ENCODE measurements at places on chromosomes 6 and 20.

- no peak for DNase-seq
Measured at GRCh38 chr20:57683287-57683686, 26.5 kb downstream of the PMEPA1 start.

DNA sequence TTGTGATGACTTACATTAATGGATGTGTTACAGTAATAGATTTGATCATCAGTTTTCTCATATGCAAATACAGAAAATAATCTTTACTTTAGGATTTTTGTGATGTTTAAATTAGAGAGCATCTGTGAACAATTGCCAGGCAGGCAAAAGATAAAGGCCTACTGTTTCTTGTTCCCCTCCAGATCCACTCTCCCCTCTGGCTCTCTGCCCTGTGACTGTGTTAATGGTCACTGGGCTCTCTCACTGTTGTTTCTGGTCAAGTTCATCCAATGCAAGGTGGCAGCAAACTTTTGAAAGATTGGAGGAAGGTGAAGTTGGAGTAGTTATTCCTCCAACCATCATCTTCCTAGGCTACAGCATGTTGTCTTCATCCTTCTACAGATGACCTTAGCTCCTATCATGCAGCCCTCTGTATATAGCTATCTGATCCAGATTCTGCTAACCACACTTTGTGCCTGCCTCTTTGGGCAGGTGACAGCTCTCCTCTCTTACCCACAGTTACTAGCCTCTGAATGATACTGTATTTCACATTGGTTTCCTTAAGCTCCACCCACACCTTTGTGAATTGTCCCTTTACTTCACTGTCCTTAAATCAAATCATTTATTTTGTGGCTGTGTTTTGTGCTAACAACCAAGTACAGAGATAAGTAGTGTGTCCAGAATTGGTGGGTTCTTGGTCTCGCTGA lies 48.9 kb upstream of the ARG1 start:
- DNase-seq, result no peak

DNA sequence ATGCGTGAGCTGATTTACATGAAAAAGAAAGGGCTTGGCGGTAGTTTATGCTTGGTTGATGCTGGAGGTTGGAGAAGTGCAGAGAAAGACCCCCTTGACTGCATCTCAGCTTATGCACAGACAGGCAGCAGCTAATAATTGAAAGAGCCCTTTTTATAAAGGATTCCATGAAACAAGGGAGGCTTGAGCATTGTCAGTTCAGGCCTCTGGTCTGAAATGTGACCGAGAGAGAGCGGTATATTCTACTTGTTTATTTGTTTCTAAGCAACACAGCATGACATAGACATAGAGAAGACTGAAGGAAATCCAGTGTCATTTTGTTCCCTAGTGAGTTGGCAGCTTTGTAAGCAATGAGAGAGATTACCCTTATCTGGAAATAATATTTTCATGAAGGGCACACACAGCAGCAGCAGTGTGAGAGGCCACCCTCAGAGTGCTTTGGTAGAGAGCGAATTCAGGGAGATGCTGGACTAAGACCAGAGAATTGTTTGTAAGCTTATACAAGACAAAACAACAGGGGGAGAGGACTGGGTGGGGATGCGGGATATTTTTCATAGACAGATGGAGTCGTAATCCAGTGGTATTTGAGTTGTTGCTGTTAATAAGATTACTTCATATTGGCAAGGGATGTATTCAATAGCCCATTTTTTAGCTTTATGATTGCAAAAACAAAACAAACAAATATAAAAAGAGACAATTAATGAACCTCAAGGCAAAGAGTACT lies 34.6 kb upstream of the LAMA2 start:
- no peak for DNase-seq

DNA sequence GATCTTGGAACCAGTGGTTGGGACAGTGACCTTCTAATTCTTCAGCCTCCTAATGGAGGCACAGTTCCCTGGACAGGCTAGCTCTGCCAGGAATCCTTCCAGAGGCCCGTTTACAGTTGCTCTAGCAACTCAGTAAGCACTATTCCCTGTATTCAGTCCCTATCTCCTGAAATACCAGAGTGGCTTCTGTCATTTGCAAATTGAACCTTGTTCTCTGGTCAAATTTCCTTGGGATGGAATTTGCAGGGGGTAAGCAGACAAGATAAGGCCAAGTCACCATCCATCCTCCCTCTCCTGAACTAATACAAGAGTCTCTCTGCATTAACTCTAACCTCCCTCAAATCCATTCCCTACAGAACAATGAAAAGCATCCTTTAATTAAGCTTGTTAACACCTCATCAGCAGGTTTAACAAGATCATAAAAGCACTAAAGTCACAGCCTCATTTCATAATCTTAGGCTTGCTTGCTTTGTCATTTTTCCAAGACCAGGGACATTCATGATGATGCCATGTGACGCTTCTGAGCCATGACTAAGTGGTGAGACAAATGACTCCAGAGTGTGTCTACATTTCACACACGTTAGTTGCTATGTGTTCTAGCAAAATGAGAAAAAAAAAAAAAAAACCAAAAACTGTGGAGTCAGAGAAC lies 37.1 kb downstream of the SLC22A23 start:
- peak; percentile 2 for DNase-seq

DNA sequence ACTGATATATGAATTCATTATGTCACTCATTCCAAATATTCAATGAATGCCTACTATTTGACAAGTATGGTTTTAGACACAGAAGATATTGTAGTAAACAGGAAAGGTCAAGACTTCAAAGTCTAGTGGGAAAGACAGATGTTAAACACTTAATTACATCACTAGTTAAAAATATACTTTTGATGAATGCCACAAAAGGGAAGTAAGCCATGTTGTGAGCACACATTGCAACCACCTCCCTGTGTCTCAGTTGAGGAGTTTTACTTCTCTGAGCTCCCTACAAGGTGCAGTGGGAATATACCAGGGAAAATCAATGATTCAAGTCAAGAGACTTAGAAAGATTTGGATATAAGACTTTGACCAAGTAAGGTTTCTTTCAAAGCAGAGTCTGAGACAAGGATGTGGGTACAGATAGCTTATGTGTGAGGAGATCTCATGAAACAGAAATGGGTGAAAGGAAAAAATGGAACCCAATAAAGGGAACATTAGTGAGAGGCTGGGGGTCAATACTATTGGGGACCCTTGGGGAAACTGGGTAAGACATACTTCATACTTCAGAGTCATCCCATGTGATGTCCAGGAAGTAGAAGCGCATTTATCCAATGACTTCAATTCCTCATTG lies 503.7 kb downstream of the KIF16B start:
- no peak for DNase-seq

GRCh38 chr6:34096814-34097213 lies 49.1 kb downstream of the GRM4 start:
- DNase-seq, result no peak

DNA sequence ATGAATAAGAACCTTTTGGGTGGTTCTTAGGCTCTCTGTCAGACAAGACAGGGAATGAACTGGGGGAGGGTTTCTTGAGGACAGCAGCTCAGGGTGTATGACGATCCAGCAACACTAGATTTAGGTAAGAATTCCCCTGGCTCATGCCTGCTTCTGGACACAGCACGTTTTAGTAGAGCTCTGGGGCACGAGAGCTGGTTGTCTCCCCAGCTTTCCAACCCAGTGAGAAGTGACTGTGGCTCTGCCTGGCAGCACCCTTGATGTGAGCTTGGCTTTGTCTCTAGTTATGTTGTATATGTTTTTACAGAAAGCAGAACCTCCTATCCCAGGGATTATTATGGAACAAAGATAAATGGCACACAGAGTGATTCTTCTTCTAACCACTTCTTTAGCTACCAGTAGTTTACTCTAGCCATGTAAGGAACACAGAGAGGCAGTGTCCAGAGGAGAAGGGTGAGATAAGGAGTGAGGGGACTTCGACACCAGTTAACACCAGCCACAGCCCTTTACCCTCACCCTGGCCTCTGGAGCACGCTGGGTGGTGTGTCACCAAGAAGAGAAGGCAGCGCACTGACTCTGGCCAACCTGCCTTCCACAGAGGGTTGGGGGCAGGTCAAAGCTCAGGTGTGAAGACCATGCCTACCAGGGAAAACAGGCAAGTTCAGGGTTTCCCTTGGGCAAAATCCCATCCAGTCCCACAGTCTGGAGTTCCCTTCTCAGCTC lies 3.9 kb downstream of the APOBEC2 start:
- DNase-seq, result no peak

DNA sequence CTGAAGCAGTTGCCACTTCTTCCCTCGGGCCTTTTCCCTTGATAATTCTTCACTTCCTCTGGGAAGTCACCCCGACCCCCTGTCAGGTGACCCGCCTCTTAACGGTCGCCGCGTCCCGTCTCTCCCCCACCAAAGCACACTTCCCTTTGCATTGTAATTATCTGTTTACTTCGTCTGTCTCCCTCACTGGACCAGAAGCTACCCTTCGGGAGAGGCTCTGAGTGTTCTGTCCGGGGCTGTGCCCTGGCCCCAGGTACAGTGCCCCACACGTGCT lies 771 bp upstream of the SNAI1 start:
- no peak for DNase-seq

DNA sequence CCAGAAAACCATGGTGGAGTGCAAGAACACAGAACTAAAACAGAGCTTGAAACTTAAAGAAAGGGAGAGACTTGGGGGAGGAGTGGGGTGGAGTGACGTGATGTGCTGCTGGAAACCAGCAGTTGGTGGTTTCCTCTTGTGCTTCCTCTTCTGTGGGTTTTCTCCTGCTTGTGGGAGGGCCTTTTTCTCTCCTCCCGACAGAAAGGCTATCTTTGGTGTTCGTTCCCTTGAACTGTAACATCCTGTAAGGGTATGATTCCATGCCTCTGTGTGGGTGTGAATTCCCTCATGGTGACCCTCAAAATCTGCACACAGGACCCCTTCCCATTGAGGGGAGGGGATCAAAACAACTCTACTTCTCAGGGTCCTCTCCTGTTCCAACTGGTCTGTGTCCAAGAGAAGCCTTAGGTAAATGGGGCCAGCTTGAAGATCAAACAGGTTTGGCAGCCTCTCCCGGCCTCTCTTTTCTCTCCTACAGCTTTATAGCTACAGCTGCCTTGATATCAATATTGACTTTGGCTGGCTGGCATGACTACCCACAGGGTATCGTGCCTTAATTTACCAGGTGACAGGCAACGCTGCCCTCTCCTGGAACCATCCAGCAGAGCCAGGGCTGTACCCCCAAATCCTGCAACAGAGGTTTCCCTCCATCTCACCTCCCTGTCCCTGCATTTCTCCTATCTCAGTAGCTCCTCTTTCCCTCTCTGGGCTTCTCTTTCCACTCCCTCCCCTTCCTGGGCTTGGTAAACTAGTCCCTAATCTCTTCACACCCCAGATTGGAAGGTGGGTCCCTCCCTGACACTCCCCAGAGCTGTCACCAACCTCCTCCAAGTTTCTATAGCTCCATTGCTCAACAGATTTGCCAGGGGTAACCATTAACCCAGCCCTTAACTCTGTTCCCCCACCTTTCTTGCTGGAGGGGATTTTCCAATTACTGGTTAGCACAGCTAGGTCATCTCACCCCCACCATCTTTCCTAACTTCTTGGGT lies 1.5 kb upstream of the MSH5 start:
- peak; percentile 86 for DNase-seq

GRCh38 chr6:97697456-97697855 lies 414.4 kb upstream of the MMS22L start:
- DNase-seq, result no peak

DNA sequence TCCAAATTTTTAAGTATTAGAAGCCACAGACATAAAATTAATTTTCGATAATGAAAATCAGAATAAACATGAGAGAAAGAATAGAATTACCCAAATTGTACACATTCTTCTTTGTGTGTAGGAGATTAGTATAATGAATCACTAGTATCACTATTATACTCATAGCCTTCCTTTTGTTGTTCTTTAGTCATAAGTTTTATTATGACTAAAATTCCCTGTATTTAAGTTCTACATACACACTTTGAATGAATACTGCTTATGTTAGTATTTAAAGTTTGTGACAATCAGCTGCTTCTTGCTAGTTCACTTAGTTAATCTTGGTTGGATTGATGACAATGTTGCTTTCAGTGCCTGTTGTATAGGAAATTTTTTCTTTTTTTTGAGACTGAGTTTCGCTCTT lies 72.7 kb downstream of the CCDC170 start:
- no peak for DNase-seq

- DNase-seq, result no peak
Measured at GRCh38 chr20:64156886-64157875, 7.1 kb upstream of the MYT1 start.

DNA sequence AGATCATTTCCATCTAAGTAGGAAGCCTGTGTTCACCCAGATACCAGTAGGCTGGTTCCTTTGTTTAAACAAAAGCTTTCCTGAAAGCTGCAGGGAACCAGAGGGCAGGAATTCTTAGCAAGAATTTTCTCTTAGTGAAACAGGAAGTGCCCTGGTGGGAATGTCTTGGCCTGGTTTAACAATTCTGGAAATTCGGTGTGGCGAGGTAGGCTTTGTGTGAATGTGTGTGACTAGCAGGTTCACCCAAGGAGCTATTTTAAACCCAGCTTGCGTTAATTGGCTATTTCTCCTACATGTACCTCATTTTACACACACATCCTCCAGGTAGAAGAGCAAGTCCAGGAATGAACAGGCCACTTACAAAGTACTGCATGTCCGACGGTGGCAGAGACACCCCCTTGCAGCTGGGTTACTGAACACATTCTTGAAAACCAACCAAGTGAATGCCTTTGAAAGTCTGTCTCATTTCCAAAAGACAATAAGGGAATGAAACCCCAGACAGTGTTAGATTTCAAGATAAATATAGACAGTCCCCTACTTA lies 64.6 kb downstream of the GFOD1 start:
- DNase-seq, result no peak

DNA sequence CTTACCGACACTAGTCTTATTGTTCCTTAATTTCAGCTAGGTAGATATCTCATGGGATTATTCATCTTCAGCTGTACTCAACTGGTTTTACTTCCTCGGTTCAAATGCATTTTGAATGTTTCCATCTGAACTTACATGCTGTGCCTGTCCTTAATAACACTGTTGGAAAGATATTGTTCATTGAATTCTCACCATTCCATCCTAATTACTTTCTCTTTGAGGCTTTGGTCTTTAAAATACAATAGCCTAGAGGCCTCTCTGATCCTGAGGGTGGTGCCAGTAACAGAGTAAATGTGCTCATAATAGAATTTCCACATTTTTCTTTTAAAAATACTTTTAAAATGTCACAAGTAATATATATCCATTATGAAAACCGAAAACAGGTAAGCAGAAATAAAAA lies 54.0 kb downstream of the IL20RA start:
- DNase-seq, result no peak

GRCh38 chr20:39025883-39026282 lies 63.7 kb downstream of the DHX35 start:
- DNase-seq, result no peak

- DNase-seq, result no peak
Measured at GRCh38 chr20:26163890-26164289, 467.2 kb upstream of the ZNF337 start.

DNA sequence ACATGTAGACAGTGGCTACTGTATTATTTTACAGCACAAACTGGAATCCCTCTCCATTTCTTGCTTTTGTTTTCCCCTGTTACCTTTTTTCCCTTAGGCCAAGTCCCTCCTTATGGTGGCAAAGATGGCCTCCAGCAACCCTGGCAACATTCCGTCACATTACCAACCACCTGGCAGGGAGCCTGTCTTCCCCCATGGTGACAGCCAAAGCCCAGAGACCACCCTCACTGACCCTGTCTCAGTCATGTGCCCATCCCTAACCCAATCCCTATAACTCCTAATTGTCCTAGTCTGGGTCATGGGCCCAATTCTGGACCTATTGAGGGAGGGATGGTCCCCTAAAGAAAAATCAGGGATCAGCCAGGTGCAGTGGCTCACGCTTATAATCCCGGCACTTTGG lies 27.6 kb downstream of the PARD6B start:
- no peak for DNase-seq

All from DMS79 treated with DMSO at 0.1 percent for 48 hours (cell line).